ENCODE measurements at places on chromosomes 1 and 21. TPM values are rescaled to one million over a fixed set of nuclear protein-coding genes. Genes with fewer than 3 reads are reported as not detected.

The RIPK4 gene
- total RNA-seq = 28.0 TPM

The FCMR gene
- total RNA-seq = 0.36 TPM

The BRDT gene
- total RNA-seq = not detected

The LCE1C gene
- total RNA-seq = not detected

Data from nasal cavity respiratory epithelium epithelial cell of viscerocranial mucosa (primary cell).